ENCODE measurements at places on chromosomes 6 and 20.

- DNase-seq, result no peak
Measured at GRCh38 chr6:29336269-29336668, 32.4 kb downstream of the OR5V1 start.

- DNase-seq, result no peak
Measured at GRCh38 chr6:154246723-154247118, 109.9 kb downstream of the IPCEF1 start.

DNA sequence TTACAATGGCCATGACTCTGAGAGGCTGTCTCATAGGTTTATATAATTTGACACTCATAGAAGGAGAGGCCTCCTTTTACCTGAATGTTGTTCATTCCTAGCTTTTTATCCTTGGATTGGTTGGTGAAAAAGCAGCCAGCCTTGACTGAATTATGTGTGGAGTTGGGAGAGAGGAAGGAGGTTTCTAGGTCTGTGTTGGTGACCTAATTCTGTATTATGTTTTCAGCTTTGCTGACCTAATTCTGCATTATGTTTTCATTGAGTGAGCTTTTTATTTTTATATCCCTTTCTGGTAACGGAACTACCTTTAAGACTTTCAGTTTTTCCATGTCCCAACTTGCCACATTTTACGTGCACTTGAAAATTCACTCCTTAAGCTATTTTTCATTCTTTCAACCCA is 59.1 kb upstream of the RNF144B start:
- DNase-seq, result no peak

DNA sequence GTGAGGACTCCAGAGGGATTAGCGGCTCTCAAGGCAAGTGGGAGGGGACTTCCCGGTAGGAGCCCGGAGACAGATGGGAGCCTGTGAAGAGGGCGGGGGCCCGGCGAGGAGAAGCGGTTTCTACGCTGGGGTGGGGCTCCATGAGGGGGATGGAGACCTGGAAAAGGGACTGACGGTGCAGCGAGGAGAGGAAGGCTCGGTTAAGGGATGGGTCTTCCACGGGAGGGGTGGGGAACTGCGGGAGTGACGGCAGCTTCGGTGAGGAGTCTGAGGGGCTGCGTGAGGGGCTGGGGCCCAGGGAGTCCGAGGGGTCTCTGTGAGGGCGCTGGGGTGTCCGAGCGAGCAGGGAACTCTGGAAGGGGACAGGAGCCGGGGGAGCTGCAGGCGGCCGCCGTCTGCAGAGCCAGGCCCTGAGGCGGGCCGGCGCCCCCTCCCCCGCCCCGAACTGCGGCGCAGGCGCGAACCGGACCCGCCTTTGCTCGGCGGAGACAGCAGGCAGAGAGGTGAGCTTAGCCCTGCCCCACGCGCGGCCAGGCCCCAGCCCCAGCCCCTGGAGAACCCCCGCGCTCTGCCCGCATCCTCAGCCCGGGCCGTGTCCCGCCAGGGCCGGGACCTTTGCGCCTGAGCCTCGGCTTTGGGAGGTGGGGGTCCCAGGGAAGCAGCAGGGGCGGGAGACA is at the start of gene NRSN2:
NRSN2 (plus strand) TSS at position 472 of the 677 bp plus-strand sequence. CDS start 2,533 bp downstream, outside the sequence.
- no peak for DNase-seq

- no peak for DNase-seq
Measured at GRCh38 chr6:20943040-20943627, 408.9 kb downstream of the CDKAL1 start.

- DNase-seq, result no peak
Measured at GRCh38 chr20:3092611-3093379, 8.3 kb upstream of the AVP start.

DNA sequence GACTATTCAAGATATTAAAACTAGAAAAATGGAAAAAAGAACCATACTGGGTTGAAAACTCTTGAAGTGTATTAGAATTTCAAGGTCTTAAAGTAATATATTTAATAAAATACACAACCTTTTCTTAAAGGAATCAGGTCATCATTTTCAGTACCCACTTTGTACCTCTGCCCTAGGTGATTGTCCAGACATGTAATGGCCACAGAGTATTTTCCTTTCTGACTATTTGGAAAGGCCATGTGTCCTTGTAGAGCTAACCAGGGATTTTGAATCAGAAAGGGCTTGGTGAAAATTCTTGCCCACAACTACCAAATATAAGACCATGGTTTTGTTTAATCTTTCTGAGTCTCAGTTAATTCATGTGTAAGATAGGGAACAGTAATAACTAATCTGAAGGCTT is 91.4 kb upstream of the MLIP start:
- DNase-seq, result no peak

- no peak for DNase-seq
Measured at GRCh38 chr6:12653486-12653885, 63.1 kb upstream of the PHACTR1 start.

DNA sequence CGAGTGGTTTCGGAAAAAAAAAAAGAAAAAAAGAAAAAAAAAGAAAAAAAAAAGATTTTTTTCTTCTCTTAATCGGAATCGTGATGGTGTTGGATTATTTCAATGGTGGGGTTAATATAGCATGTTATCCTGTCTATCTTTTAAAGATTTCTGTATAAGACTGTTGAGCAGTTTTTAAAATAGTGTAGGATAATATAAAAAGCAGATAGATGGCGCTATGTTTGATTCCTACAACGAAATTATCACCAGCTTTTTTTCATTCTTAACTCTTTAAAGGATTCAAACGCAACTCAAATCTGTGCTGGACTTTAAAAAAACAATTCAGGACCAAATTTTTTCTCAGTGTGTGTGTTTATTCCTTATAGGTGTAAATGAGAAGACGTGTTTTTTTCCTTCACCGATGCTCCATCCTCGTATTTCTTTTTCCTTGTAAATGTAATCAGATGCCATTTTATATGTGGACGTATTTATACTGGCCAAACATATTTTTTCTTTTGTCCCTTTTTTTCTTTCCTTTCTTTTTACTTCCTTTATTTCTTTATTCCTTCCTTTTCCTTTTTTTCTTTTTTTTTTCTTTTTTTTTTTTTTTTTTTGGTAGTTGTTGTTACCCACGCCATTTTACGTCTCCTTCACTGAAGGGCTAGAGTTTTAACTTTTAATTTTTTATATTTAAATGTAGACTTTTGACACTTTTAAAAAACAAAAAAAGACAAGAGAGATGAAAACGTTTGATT is 3.6 kb downstream of the SOX4 start:
- no peak for DNase-seq

DNA sequence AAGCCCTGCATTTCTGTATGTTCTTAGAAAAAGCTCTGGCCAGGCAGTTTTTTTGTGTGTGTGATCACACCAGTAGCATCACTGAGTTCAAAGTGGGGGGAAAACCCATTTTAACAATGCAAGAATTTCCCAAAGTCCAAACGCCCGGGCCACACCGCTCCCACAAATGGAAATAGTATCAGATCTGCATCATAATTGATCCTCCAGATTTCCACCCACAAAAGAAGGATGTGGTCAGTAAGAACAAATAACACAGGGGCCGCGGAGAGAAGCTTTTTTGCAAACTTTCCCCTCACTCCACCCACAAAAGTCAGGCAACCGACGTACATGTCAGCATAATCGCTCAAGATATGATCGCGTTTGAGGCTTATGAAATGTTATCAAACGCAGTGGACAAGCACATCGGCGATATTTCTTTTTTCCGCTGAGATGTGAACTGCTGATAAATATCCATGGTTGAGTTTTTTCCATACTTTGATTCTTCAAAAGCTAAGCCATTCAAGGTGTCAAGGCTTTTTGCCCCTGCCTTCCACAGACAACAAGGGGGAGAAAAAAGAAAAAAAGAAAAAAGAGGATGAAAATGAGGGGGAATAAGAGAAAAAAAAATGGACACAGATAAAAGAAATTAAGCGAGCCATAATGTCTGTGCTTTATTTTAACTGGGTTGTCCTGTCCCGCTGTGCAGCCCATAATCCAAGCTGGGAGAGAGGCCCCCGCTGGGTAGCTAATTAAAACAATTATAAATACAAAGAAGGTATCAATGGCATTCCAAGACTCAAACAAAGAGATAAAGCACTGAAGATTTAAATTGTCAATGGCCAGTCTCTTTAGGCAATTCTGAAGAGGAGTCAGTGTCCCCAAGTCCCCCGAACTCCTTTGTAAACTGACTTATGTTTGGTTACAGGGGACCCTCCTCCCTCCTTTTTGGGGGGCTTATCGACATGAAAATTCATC is 143.5 kb downstream of the ZFP64 start:
- no peak for DNase-seq

DNA sequence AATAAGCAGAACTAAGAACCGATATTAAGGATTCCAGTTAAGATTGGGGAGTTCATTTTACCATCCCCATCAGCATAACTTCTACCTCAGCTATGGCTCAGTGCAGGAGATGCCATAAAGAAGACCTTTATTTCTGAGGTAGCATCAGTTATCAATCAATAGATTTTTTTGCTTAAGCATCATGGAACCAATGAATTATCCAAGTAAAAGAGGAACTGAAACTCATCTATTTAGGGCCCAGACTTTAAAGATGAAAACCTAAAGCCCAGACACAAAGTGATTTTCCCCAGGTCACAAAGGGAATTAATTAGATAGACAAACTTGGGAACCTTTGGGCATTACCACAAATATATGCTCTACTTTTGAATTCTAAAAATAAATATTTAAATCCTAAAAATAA is 59.2 kb upstream of the TINAG start:
- DNase-seq, result no peak

DNA sequence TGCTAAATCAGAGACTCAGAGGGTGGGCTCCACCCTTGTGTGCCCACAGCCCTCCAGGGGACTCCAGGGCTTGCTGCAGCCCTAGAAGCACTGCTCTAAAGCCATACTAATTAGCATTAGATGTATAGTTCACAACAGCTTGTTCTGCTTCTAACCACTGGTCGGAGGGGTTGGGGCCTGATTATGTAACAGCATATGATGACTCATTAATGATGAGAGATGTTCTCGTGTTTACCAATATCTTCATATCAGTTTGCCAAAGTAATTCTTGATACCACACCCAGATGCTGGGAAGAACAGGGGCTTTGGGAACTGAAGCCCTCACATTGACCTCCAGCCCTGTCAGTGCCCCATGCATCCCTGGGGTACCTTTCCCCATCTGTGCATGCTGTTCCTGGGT is 104.1 kb upstream of the FOXA2 start:
- DNase-seq, result no peak

DNA sequence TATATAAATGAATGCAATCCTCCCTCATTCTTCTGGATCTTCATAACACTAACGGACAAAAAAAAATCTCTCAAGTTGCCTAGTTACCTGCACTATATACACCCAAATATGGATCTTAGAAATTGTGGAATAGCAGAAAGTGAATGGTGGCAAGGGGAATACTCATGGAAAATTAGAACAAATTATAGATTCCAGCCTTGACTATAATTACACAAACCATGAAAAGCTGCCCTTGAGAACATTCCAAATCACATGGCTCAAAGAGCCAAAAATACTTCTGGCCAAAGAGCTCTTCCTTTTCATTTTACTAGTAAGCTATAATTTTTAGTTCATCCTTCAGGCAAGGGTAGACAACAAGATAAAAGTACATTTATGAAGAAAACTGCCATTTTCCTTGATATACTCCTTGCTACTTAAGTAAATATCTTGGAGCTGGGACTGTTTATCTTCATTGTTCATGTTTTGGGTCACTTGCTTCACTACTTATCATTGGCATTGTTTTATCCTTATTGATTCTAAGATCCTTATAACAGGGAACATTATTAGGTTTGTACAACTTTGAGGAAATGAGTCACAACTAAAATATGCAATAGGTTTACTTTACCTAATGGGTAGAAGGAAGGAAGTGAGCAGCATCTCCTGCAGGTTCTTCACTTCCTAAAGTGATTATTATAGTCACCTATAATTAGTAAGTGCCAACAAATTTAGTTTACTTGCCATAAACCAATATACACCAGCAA is 6.4 kb upstream of the MTRES1 start:
- DNase-seq, result no peak

GRCh38 chr6:21005816-21006570 is 471.7 kb downstream of the CDKAL1 start:
- no peak for DNase-seq

- no peak for DNase-seq
Measured at GRCh38 chr6:111914617-111915016, 41.4 kb upstream of the FYN start.

DNA sequence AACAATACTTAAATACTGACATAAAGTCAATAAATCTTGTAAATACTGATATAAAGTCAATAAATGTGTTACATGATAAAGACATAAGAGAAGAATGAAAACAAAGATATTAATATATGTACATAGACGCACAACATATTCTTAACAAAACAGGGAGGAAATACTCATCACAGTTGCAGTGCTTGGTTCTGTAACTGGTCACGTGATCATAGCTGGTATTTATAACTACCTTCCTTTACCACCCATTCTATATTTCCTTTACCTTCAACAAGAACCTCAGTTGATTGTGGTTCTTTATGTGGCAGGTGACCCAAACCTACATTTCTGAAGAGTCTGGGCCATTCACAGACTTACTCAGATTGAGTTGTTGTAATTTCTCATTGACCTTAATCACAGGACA is 131.6 kb downstream of the SGK1 start:
- DNase-seq, result no peak

GRCh38 chr6:127403636-127404035 is 55.6 kb downstream of the KIAA0408 start:
- DNase-seq, result no peak

DNA sequence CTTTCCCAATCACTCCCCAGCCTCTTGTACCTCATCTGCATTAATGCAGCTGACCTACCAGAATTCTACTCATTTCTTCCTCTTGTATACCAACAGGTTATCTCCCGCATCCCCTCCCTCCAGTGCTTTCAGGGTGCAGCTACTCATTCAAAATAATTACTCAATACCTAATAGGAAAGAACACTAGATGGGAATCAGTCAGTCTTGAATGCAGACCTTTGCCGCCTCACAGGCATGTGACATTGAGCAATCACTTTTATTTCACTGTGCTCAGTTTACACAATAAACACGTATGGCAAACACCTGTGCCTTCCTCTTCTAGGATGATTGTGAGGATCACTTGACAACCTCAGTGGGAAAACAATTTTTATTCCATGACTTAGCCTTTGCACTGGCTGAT is 13.3 kb downstream of the ZSCAN31 start:
- DNase-seq, result no peak

DNA sequence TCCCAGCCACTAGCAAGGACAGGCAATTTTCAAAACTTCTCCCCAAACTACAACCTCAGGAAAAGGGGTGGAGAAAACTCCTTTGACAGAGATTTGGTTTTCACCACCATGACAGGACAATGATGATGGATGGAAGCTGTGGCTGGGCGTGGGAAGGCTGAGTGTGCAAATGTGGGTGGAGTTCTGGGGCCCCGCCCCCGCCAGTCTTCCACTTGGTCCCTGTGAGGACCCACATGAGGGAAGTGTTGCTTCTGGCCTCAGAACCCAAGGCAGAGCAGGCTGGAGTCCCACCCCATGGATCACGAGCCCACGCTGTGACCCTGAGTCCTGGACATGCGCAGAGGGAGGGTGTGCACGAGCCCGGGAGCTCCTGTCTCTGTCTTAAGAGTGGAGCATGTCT is 21.5 kb upstream of the MRGBP start:
- no peak for DNase-seq

- no peak for DNase-seq
Measured at GRCh38 chr6:100719883-100720682, 161.0 kb downstream of the ASCC3 start.

All from stimulated activated CD4-positive, alpha-beta T cell treated with anti-CD3 and anti-CD28 coated beads, Interleukin-15, amount 100 ng/mL, for 1 hour (primary cell).